ENCODE measurements at places on chromosomes 13 and 19. TPM values are rescaled to one million over a fixed set of nuclear protein-coding genes. Genes with fewer than 3 reads are reported as not detected.

LILRB4 gene
- total RNA-seq: not detected

FGF22 gene
- total RNA-seq: not detected

KL gene
- total RNA-seq: not detected

XPO4 gene
- 42.0 TPM for total RNA-seq

B3GLCT gene
- 18.9 TPM for total RNA-seq

GAPDHS gene
- not detected for total RNA-seq

ZNF616 gene
- total RNA-seq: 6.1 TPM

PRODH2 gene
- total RNA-seq: not detected

BRCA2 gene
- total RNA-seq: 10.6 TPM

SYNGR4 gene
- total RNA-seq: not detected

ERICH6B gene
- total RNA-seq: not detected

TMED1 gene
- total RNA-seq: 32.6 TPM

MUC16 gene
- under 0.01 TPM for total RNA-seq

ZNF418 gene
- 6.6 TPM for total RNA-seq

SPRED3 gene
- total RNA-seq: 3.6 TPM

ISYNA1 gene
- 45.2 TPM for total RNA-seq

KLK12 gene
- not detected for total RNA-seq

F2RL3 gene
- total RNA-seq: 0.71 TPM

SOX1 gene
- not detected for total RNA-seq
